ENCODE measurements at places on chromosomes 13 and 19.

DNA sequence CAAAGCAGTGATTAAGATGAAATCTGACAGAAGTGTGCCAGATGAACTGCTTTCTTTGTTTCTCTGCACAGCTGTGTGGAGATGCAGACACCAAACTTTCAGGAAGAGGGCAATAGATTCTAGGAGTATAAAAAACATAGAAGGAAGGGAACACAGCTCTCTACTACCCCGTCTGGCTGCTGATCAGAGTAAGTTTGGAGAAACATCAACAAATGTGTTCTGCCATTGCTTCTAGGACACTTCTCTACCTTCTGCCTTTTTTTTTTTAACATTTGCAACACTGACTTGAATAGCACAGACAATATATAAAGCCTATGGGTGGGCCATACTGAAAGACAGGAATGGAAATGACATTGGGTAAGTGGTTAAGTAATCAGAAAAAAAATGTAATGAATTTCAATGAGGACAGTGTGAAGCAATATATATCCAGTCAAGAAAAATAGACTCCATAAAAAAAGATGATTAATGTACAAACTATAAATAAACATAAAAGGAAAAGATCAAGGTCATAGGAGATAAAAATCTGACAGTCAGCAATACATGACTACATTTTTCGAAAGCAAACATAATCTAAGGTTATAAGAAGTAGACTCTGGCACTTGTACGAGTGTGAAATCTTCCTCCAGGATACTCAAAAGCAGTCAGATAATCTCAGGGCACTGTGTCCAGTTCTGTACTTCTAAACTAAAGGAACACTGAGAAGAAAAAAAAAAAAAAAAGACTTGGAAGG, 21.4 kb downstream of the NUFIP1 start:
- DNase-seq = peak; percentile 45

DNA sequence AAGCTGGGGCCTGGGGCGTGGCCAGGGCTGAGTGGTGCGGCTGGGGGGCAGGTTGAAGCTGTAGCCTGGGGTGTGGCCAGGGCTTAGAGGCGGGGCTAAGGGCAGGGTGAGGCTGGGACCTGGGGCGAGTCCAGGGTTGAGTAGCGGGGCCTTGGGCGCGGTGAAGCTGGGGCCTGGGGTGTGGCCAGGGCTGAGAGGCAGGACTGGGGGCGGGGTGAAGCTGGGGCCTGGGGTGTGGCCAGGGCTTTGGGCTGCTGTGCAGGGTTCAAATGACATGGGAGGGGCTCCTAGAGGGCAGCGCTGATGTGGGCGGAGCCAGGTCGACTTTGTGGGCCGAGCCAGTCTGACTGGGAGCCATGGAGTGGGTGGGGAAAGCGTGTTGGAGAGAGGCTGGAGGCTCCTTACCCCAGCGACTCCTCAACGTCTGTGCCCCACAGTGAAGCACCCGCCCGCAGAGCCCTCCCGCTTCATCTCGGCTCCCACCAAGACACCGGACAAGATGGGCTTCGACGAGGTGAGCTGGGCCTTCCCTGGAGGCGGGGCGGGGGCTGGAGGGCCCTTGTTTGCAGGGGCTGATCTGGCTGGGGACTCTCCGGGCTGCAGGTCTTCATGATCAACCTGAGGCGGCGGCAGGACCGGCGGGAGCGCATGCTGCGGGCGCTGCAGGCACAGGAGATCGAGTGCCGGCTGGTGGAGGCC, 21.5 kb downstream of the COLGALT1 start:
- peak; percentile 69 for DNase-seq

GRCh38 chr13:99363949-99364348, 56.8 kb upstream of the GPR183 start:
- no peak for DNase-seq

- no peak for DNase-seq
Measured at GRCh38 chr19:33427801-33428626, 54.5 kb downstream of the CEBPG start.

- DNase-seq = no peak
Measured at GRCh38 chr13:92473765-92474475, 752.7 kb upstream of the GPC6 start.

- no peak for DNase-seq
Measured at GRCh38 chr13:49995625-49996101, 1.2 kb upstream of the TRIM13 start.

- DNase-seq = no peak
Measured at GRCh38 chr13:95784161-95784899, 107.4 kb downstream of the DNAJC3 start.

- no peak for DNase-seq
Measured at GRCh38 chr13:26950546-26950945, 190.0 kb upstream of the GPR12 start.
